ENCODE measurements at places on chromosomes 2 and 18.

DNA sequence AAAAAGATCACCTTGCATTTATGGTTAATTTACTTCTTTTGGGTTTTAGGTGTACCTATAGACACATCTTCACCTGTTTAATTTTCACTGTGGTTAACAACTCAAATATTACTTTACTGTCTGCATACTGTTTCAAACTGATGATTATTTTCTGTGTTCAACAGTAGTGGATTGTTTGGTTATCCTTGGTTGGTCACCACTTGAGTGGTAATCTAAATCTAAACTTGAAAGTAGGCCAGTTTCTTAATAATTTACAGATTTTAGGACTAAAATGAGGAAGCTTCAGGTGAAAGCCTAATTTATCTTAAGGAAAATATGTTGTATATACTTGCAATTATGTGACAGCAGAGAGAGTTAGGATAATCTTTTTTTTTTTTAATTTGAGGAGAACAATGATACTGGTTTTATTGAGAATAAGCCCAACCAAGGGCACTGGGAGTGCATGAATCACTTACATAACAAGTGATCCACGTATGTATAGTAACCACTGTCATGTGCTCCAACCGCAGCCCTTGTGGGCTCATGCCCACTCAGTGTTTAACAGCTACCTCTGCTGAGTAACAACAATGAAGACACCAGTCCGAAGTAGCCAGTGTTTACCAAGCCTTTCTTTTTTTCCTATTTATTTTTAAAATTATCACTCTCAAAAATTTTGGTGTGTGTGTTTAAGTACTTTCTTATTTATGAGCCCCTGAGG, 31.0 kb upstream of the WDSUB1 start:
- DNase-seq: no peak

DNA sequence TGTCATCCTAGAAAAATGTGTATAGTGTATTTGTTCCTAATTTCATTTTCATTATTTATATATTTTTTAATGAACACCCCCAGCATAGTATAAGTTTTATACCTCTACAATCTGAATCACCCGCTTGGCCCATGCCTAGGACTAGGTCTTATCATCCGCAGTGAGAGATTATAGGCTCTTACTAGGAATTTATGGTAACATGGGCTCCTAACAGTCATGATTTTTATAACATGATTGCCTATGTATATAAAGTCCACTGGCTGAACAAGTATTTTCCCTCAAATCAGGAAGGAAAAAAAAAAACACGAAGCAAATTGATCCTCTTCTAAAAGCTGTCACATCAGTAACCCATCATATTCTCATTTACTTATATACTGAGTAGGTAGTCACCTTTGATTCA, 666.1 kb upstream of the NRXN1 start:
- no peak for DNase-seq

DNA sequence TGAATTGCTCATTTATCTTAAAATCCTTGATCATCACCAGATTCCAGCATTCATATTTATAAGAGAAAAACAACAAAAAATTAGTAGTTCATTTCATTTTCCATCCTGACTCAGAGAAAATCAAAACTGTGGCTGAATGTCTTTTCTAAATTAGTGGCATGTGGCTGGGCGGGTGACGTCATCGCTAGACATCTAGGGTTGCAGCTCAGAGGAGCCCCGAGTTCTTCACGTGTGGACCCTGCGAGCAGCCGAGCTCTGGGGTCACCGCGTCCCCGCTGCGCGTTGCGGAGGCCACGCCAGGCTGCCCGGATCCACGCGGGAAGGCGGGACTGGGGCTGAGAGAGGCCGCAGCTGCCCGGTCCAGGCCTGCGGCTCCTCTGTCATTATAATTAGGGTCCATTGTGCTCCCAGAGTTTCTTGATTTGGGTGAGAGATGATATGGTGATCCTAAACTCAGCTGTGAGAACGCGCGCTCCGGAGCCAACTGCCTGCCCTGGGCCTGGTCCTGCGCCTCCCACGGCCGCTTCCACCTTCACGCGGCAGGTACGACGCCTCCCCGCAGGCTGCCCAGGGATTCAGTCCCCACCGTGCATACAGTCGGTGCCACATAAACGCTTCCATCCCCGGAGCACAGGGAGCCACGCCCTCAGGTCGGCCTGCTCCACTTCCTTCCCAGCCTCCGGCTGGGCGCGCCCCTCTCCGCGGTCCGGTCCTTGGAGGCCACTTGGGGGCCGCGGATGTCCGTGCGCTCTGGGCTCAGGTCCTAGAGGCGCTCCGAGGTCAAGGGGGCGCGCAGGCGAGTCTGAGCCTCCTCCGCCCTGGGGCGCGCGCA, 56.5 kb downstream of the TMEM18 start:
- DNase-seq: no peak

DNA sequence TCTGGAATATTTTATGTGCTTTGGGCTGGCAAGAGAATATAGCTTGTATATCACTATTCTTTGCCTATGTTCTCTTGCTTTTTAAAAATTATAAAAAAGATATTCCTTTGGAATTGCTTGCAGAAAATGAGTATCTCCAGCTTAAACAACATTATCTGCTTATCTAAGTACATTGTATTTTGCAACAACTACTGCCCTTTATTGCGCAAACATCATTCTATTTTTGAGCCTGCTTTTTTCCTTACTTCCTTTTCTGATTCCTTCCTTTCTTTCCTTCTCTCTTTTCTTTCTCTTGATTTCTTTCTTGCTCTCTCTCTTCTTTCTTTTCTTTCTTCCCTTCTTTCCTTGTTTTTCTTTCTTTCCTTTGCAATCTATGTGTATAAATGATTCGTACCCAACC, 74.0 kb downstream of the UNC80 start:
- DNase-seq: no peak

- DNase-seq: no peak
Measured at GRCh38 chr2:201628545-201628944, 14.8 kb downstream of the TMEM237 start.

DNA sequence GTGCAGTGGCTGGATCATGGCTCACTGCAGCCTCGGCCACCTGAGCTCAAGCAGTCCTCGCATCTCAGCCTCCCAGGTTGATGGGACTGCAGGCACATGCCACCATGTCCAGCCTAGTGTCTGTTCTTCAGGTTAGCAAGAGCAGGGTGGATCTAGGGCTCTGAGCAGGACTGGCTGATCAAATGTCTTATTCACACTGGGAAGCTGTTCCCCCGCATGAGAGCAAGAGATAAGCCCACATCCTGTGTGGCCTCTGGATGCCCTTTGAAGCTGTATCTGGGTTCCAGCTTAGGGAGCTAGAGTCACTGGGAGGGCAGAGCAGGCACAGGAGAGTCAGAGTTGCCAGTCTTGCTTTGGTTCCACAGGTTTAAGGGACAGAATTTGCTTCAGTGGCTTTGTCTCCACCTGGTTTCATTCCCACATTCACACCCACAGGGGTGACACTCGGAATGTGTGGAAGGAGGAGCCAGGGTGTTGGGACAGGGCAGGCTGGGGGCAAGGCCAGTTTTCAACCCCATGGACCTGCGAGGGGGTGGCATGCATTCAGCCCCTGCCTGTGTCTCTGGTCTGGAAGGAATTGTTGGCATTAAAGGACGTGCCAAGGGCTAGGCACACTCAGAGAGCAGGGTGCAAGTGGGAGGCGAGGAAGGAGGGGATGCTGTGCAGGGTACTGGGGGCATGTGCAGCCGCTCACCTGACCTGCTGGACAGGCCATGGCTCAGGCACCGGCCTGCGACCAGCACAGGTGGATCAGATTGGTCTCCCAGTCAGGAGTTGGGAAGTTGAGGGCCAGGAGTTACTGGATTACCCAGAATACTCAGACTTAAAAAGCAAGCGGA, 24.5 kb downstream of the PTPN18 start:
- no peak for DNase-seq

DNA sequence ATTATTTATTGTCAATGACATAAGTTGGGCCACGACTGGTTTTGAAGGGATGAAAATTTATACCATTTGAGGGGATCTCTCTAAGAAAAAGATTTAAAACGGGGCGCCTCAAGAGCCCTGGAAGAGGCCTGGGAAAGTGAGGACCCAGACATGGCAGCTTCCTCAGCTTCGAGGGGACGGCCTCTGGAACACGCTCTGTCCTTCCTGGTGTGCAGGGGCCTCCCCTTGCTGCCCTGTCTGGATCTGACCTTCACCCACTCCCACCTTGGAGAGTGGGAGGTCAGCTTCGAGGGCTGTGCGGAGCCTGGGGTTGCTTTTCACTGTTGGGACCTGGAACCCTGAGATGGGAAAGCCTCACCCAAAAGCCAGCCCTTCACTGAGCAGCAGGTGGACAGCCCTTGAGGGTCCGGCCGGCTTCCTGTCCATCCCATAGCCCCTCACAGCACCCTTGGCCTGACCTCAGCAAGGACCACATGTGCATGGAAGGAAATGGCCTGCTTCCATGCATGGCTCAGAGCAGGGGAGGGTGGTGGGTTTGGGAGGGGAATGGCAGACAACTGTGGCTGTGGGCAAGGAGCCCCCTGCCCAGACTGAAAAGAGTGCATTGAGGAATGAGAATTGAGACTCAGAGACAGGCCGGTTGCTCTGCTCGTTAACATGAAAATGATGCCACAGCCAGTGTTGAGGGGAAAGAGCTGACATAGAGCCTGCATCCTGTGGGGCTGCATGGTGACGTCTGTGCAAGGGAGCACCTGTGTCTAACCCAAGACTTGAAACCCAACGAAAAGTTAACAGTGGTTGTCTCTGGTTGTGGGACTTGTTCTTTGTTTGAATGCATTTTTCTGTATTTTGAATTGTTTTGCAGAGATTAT, 16.3 kb downstream of the FBLN7 start:
- no peak for DNase-seq

DNA sequence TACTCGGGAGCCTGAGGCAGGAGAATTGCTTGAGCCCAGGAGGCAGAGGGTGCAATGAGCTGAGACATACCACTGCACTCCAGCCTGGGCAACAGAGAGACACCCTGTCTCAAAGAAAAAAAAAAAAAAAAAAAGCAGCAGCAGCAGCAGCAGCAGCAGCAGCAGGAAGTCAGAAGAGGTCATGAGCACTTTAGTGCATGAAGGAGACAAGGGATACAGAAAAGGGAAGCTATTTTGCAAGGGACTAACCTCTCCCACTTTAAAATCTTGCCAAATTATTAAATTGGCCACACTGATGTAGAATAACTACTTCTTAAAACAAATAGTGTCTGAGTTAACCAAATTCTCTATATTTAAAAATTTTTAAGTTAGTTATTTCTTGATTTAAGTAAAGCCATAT, 113.4 kb upstream of the PDE1A start:
- DNase-seq: no peak

GRCh38 chr18:36066686-36067054, 689 bp downstream of the RPRD1A start:
- DNase-seq: no peak

GRCh38 chr2:69113627-69114026, 100.6 kb downstream of the ANTXR1 start:
- no peak for DNase-seq

DNA sequence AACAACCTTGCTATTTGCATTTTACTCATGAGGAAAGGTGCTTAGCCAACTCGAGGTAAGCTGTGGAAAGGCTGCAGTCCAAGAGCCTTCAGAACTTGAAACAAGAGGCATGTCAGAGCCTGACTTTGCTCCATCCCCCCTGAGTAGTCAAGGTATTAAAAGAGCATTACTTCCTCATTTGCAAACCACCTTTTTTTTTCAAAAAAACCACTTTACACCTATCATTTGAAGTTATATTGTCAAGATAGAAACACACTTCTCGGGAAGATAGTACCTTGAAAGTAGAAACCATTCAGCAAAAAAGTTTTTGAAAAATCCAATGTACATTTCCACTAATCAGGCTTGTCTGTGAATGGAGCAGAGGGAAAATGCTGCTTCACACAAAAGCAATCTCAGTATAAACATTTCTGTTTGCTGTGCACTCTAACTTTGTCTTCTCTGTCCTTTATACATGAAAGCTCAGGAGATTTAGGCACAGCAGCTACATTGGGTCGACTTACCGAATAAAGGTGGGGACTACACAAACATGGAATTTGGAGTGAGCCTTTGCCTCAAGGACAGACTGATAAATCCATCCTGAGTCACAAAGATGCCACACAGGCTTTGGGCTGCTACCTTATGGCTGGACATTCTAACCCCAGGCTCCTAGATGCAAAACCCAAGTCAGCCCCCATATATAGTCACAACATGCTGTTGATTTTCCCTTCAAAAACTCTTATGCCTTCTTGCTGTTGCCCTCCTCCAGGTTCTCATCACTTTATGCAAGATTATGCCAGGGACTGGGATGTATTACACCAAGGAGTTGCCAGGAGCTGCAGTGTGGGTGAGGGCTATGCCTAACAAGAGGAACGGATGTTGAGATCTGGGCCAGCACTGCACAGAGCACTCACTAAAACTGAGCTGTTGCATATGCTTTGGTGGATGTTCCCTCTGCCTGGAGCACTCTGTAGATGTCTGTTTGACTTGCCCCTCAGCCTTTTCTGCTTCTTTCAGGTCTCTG, 41.4 kb upstream of the EML4 start:
- DNase-seq: no peak

- DNase-seq: no peak
Measured at GRCh38 chr2:240911641-240912265, 5.6 kb downstream of the CROCC2 start.

- DNase-seq: no peak
Measured at GRCh38 chr2:7594211-7594610, 677.0 kb downstream of the RNF144A start.

GRCh38 chr2:171798156-171798820, 95.8 kb downstream of the SLC25A12 start:
- DNase-seq: no peak

GRCh38 chr2:13917958-13918357, 714.6 kb upstream of the LRATD1 start:
- DNase-seq: no peak

GRCh38 chr2:64609942-64610281, 43.8 kb downstream of the SERTAD2 start:
- no peak for DNase-seq

- no peak for DNase-seq
Measured at GRCh38 chr2:7620255-7620654, 703.0 kb downstream of the RNF144A start.

DNA sequence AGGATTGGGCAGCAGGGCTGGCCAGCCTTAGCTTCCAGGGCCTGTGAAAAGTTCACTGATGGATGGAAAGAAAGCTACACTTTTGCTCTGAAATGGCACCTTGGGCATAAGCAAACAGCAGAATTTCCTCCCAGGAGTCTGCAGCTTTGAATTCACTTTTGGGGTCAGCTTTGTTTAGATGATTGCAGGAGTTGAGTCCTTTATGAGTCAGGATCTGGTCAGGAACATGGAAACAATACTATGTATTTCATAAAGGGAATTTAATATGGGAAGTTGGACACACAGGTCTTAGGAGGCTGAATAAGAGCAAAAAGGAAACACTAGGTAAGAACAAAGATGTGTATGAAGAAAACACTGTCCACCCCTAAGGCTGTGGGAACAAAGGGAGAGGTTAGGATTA, 345.3 kb downstream of the TSN start:
- no peak for DNase-seq

DNA sequence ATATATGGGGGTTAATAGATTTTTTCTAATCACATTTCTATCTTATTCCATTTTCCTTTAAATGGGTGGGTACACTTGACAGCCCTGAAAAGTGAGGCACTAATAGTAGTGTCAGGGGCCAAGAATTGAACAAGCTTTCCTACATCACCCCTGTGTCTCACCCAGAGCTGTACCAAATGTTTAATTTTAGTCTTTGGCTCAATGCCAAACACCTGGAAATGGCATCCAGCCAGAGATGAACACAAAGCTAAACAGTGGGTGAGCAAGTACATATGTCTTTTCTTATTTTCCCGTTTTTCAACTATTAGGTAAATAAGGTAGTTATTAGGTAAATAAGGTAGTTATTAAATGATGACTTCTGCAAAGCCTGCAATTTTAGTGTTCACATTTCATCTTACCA, 276.3 kb upstream of the ERBB4 start:
- no peak for DNase-seq

- DNase-seq: no peak
Measured at GRCh38 chr2:36659872-36660312, 36.6 kb upstream of the VIT start.
